Activated CD4-positive, CD25-positive, alpha-beta regulatory T cell (primary cell): ENCODE measurements at places on chromosomes 6 and 20.

GRCh38 chr6:46799657-46800056 lies 6.5 kb downstream of the MEP1A start:
- no peak for DNase-seq

GRCh38 chr6:136037876-136038460 lies 186.5 kb downstream of the PDE7B start:
- DNase-seq: no peak

GRCh38 chr6:24919056-24919892 lies 16.5 kb downstream of the RIPOR2 start:
- DNase-seq: no peak

DNA sequence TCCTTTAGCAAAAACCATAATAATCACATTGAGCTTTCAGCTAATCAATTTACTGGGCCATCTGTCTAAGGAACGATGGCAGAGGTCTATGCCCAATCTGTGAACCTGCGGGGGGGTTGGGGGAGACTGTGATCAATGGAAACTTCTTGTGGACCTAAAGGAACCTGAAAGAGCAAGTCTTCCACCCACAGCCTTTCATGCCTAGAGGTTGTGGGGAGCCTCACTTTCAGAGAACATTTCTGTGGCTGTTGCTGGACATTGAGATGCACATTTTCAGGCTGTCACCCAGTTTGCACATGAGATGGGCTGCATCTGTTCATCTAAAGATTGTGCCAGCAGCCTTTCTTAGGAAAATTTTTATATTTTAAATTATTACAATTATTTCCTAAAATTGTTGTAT lies 310.0 kb upstream of the SPTLC3 start:
- no peak for DNase-seq

GRCh38 chr20:3550837-3551236 lies 80.0 kb downstream of the ATRN start:
- no peak for DNase-seq

DNA sequence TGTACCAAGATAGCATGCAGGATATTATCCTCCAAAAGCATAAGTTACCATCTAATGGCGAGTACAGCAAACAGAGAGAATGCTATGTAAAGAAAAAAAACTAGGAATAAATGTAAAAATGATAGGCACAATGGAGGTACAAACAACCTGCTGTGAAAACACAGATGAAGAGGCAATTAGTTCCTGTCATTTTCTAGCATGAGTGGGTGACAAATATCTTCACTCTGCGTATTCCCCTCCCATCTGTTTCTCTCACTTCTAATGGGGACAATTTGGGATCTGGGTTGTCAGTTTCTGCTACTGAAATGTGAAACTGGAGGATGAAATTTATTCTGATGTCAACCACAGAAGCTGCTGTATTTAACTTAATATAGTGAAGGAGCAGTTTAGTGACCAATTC lies 11.7 kb upstream of the PTPRK start:
- DNase-seq: no peak

GRCh38 chr6:11392778-11393507 lies 144.6 kb upstream of the TMEM170B start:
- DNase-seq: no peak

DNA sequence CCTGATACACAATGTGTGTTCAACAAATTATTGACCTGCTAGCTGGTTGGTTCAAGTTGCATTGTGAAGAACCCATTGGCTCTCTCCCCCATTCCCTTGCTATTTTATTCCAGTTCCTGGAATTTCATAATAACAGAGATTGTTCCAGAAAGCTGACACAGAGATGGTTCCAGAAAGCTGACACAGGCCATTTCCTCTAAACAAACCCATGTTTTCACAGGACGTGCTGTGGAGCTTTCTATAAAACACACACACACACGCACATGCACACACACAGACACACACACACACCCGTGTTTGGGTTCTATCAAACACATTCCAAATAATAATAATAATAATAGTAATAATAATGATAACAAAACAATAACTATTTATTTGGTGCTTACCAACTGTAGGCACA lies 259.1 kb downstream of the CLIC5 start:
- DNase-seq: no peak

DNA sequence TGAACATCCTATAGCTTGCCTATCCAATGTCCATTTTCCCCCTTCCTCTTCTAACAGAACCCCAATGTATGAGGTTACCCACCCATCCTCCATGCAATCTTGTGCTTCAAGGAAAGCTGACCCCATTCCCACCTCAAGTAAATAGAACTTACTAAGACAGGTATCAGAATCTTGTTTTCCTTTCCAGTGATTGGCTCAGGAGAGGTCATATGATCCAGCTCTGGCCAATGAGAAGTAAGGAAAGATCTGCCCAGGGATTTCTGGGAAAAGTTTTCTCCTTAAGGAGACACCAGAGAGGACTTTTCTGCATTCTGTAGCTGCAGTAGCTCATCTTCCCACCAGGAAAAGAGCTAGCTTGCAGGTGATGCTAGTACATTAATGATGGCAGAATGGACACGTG lies 341.8 kb upstream of the ZFP64 start:
- DNase-seq: no peak

DNA sequence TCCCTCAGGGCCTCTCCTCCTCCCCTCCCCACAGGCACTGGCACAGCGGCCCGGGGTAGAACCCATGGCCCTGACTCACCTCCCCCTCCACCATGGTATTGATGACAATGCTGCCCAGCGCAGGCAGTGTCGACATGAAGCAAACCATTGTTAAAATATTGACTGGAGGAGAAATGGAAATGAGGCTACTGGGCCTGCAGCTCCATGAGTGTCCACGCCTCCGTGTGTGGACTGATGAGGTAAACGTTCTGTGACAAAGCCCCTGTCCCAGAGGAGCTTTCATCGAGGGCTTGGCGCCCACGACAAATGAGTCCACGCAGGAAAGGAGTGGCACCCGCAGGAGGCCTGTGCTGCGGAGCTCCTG lies 402.7 kb downstream of the TAF4 start:
- DNase-seq: no peak

DNA sequence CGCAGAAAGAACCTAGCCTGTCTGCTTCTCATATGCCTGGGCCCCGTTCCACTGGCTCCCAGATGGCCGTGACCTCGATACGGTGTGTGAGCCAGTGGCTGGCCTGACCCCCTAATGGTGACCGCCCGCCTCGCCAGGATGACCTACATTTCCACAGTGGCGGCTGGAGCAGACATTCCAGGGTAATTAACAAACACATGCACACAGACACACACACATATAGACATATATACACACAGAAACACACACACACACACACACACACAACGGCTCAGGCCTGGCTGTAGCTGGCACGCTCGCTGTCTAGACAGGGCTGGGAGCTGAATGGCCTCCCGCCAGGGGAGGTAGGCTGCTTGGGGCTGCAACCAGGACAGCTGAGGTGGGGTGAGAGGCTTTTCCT lies 227.1 kb downstream of the ANKRD60 start:
- no peak for DNase-seq

GRCh38 chr6:43962458-43962857 lies 164.8 kb downstream of the MRPL14 start:
- DNase-seq: no peak

GRCh38 chr6:55569638-55570037 lies 9.4 kb downstream of the HMGCLL1 start:
- DNase-seq: no peak

- no peak for DNase-seq
Measured at GRCh38 chr6:12314751-12315150, 24.6 kb downstream of the EDN1 start.

DNA sequence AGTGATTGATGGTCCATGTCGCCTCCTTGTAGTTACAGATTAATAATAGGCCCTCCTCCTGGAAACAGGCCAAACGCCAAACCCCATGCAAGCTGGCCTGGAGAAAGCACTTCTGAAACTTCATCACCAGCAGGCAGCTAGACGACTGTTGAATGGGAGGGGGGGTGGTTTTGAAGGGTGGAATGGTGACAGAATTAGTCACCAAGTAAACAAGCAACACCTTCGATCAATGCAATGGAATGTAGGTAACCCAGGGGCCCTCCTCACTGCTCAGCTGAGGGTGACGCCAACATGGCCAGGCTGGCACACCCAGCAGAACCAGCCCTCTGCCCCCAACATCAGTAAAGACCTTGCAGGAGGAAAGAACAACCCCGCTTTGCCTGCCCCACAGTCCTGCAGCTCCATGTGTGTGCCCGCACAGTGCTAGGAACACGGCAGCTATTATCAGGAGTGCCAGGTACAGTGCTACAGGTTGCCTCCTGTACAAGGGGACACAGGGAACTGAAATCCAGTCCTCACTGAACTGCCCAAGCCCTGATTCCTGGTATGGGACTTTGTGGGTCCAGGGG lies 2.7 kb downstream of the BCAS1 start:
- DNase-seq: no peak

DNA sequence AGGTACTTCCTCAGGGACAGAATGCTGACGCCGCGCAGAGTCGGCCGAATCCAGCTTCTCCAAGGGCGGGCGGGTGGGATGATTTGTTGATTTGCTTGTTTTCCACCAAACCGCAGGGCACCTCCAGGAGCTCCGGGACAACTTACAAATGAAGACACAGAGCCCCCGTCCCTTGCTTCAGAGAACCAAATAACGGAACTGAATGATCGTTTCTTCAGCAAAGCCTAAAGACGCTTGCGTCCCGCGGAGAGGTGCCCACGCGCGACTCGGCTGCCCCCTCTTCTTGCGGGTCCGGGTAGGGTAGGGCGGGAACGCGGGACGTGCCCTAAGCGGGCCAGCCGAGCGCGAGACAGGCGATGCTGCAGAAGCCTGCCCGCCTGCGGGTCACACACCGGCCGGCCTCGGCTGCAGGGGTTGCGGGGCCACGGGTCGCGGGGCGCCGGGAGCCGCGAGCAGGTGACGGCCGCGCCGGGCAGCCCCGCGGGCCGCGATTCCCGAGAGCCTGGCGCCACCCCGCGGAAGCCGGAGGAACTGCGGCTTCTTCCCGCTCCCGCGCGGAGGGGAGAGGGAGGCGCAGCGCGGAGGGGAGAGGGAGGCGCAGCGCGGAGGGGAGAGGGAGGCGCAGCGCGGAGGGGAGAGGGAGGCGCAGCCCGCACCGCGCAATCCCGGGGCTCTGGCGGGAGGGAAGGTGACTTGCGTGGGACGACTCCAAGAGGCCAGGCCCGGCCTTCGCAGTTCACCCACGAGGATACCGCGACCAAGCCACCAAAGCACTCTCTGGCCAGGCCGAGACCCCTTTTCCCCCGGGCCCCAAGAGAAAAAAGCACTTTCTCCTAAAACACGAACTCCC lies 7.7 kb upstream of the FOXF2 start:
- peak; percentile 34 for DNase-seq

DNA sequence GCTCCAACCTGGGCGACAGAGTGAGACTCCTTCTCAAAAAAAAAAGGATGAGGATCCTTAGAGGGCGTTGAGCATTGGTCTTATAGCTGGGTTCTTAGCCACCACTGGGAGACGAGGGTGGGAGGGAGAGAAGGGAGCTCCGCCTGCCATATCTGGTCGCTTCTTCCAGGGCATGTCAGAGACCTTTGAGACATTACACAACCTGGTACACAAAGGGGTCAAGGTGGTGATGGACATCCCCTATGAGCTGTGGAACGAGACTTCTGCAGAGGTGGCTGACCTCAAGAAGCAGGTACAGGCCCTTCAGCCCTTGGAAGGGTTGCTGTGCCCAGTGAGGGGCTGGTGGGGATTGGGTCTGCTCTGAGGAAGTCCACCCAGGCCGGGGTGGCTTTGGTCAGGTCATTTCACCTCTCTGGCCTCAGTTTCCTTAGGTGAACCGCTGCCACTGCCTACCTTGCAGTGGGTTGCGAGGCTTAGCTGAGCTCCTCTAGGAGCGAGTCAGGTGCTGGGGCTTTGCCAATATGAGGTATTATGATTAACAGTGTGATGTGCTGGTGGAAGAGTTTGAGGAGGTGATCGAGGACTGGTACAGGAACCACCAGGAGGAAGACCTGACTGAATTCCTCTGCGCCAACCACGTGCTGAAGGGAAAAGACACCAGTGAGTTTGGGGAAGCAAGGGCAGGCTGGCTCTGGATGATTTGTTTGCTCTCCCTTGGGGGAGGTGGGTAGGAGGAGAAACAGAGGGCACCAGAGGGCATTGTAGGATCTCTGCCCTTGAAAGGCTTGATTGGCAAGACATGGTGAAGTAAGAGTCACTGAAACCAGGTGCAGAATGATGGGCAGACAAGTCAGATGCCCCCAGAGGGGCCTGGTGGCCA lies 8.5 kb downstream of the CNPY3 start:
- no peak for DNase-seq

DNA sequence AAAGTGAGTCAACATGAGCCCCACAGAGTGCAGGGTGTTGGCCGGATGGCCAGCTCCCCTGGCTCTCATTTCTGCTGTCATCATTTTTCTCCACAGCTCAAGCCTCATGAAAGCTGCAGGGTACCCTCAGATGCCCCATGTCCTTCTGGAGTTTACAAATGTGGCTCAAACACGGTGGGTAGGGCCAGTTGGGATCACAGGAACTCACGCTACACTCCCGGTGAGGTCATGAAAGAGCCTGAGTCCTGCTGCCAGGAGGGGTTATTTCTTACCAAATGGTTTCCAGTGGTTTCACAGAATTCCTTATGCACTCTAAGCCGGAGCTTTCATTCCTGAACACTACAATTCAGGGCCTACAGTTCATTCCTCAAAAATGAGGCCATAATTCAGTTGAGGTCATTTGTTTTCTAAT lies 78.7 kb downstream of the TMEM170B start:
- no peak for DNase-seq

- no peak for DNase-seq
Measured at GRCh38 chr6:94862112-94862511, 715.2 kb upstream of the MANEA start.

DNA sequence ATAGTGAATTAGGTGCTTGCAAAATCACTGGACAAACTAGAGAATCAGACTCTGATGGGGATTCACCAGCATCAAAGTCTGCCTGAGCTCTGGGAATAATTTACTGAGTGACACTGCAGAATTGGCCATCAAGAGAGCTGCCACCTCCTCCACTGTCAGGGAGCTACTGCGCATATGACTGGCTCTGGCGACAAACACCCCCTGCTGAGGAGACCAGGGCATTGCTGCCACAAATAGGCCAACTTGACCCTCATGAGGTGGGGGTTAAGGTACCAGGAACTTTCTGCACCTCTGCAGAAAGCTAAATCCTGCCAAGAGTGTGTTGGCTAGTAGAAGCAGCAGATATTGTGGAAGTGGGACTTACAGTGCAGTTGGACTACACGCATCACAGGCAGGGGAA lies 88.0 kb downstream of the CDS2 start:
- no peak for DNase-seq

DNA sequence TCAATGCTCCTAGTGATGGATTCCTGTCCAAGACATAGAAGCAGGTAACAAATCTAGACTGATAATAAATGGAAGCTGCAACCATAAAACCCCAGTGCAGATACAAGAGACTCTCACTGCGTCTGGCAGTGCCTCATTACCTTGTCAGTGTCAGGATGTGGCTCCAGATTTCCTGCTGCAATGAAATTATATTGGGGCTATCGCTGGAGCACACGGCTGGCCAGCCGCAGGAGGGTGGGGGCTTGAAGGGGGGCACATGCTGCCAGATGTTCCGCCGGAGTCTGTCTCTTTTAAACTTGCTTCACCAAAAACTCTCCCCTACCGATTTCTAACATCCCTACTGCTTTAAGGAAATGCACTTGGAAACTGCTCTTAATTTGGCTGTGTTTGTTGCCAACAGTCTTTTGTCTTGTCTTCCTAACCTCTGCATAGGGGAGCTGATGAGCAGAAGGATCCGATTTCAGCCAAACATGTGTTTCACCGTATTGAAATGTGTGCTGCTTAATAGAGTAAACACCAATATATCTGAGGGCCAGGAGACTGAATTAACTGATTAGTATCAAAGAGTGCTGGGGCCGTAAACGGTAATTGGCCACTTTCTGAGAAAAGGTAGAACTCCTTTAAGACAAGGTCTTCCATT lies 102.2 kb upstream of the EXOC2 start:
- no peak for DNase-seq
